ENCODE measurements at places on chromosomes 12 and 14.

DNA sequence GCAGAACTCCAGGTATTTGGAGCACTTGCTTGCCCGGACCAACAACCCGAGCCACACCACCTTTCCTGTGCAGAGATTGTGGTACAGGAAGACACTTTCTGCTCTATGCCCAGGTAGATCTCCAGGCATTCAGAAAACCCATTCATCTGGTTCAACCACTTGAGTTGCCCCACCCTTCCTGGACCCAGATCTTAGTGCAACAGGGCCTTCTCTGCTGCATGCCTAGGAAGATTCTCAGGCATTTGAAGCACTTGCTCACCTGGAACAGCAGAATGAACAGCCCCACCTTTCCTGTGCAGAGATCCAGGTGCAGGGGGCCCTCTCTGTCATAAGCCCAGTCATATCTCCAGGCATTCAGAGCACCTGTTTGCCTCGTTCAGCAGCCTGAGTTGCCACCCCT lies 412.8 kb upstream of the MGAT4C start:
- no peak for DNase-seq

DNA sequence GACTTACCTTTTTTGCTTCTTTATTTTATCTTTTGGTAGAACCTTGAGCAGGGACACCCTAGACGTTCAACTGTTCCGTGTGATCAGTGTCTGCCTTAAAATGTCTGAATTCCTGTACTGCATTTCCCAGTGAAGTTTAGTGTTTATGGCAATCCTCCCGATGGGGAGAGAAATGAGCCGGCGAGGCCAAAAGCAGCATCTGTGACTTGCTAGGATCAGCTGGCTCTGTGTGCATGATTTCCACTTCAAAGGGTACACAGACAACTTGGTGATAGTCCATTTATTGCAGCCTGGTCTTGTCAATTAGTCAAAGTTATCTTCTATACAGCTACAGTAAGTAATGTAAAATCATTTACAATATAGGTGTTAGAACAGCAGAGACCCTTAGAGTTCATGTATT lies 768.5 kb downstream of the DIO2 start:
- DNase-seq = no peak

GRCh38 chr12:79886917-79887519 lies 47.9 kb downstream of the PPP1R12A start:
- peak; percentile 10 for DNase-seq

DNA sequence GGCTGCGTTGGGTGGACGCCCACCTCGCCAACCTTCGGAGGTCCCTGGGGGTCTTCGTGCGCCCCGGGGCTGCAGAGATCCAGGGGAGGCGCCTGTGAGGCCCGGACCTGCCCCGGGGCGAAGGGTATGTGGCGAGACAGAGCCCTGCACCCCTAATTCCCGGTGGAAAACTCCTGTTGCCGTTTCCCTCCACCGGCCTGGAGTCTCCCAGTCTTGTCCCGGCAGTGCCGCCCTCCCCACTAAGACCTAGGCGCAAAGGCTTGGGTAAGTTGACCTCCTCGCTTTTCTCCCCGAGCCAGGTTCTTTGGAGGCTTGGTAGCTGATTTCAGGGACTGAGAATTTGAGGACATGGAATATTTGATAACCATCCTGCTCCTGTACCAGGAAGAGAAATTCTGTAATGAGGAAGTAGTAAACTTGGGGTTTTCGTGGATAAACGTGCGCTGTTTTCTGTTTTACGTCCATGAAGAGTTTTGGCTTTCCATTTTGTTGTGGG lies 530 bp downstream of the APAF1 start:
- no peak for DNase-seq

- no peak for DNase-seq
These were observed 6.3 kb upstream of the LTBP2 start for GRCh38 chr14:74618078-74618952.

Measured in retinal pigment epithelial cell (primary cell).